Stimulated activated CD8-positive, alpha-beta memory T cell treated with anti-CD3 and anti-CD28 coated beads, Interleukin-7, amount 100 ng/mL, for 48 hours (primary cell): ENCODE measurements at places on chromosomes 13 and 19.

- no peak for DNase-seq
Measured at GRCh38 chr19:39479916-39480315, 722 bp upstream of the TIMM50 start.

DNA sequence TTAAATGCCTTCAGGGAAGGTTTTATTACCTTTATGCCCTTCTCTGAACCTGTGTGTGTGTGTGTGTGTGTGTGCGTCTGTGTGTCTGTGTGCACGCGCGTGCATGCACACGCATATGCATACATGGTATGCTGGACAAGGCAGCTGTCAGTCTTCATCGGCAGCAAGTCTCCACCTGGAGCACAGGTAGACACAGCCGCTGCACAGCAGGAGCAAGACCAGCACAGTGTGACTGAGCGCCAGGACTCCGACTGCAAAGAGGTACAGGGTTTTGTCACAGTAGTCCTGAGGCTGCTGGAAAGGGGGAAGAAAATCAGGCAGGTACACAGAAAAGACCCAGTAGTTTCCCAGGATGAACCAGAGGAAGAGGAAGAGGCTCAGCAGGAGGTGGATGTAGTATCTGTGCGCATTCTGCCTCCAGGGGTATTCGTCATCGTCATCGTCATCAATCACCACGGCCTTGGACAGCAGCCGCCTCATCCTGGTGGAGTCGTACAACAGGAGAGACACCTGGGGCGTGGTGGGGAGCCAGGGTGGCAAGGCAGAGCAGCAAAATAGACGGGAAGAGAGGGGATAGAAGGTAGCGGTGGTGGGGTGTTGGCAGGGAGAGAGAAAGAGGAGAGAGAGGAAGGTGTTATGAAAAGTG lies 12.8 kb upstream of the DHRS12 start:
- no peak for DNase-seq

DNA sequence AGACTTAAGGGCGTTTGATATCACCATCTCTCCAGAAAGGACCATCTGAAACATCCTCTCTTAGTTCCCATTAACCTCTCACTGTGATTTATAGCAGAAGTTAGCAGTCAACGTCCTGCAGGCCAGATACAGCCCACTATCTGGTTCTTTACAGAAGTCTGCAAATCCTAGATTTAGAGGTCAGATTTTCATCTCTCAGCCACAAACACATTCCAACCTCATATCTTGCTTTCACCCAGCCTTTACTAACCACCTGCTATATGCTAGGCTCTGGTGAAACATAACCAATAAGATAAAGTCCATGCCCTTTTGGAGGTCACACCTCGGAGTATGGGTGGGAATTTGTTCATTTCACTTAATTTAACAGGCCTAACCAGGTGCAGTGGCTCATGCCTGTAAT lies 76.8 kb upstream of the CACNA1A start:
- no peak for DNase-seq

DNA sequence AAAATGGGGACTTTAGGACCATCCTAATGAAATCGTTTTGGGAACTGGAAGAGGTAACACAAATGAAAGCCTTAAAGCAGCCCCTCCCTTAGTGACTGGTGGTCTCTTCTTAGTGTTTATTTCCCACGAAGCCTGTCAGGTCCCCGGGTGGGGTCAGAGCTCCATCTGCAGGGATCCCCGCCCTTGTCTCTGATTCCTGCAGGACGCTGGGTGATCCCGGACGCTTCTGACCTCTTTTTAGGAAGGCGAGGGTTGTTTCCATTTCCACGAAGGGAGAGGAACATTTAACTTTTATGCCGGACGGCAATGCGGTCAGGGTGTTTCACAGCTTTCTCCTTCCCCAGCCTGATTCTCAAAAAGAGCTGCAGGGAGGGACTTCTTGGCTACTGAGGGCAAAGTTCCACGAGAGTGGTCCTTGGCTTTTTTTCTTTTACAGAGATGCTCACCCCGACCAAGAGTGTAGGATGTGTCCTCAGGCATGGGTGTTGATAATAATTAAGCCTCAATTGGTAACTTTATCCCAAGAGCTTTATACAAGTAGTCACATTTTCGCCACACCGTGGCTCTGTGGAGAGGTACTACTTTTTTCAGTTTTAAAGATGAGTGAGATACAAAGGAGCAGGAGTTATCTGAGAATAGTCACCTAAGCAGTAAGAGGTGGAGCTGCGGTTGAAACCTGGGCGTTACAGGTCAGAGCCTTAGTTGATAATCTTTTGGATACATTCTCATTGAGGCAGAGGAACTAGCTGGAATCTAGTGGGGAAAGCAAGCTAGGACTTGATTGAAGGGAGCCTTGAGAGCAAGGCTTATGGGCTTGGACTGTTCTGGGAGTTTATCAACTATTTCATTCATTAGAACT lies 813 bp downstream of the ZNF284 start:
- DNase-seq = no peak

DNA sequence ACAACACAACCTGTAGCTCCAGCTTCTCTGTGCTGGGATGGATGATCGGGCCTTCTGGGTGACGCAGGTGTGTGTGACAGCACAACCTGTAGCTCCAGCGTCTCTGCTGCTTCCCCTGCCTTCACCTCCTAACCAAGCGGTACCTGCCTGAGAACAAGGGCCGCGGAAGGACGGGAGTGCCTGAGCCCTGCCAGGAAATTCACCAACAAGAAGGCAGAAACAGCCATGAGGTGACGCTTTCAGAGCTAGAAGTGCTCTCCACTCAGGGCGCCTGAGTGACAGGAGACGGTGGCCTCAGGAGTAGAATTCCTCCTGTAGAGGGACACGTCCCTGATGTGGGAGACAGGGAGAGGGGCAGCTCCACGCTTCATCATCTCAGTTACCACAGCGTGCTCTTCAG lies 17.4 kb downstream of the ZNF331 start:
- no peak for DNase-seq

DNA sequence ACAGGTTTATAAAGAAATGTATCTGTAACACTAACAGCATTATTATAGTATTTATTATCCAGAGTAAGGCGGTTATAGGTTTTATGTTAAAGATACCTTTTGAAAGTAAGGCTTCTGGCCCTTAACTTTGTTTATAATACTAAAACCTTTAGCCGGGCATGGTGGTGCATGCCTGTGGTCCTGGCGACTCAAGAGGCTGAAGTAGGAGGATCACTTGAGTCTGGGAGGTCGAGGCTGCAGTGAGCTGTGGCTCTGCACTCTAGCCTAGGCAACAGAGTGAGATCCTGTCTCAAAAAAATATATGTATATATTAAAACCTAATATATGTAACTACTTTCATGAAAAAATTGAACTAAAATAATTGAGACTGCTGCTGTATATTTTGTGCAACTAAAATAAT lies 98.7 kb upstream of the KLF5 start:
- DNase-seq = no peak

- no peak for DNase-seq
Measured at GRCh38 chr13:21202767-21203531, 26.5 kb downstream of the MRPL57 start.
